ENCODE measurements at places on chromosomes 3 and 15. TPM values are rescaled to one million over a fixed set of nuclear protein-coding genes. Genes with fewer than 3 reads are reported as not detected.

SAMD7 gene
- total RNA-seq: not detected

ZNF385D gene
- not detected for total RNA-seq

MYZAP gene
- total RNA-seq: 1.3 TPM

CFAP20DC gene
- 1.9 TPM for total RNA-seq

AQP9 gene
- total RNA-seq: 0.05 TPM

LMAN1L gene
- not detected for total RNA-seq

INSYN1 gene
- total RNA-seq: 3.2 TPM

CHRM5 gene
- total RNA-seq: 0.06 TPM

GMNC gene
- not detected for total RNA-seq

PAK2 gene
- total RNA-seq: 37.2 TPM

KCNH8 gene
- not detected for total RNA-seq

SNTN gene
- total RNA-seq: not detected

P4HTM gene
- total RNA-seq: 17.9 TPM

TM4SF1 gene
- 1,031 TPM for total RNA-seq

ARPP21 gene
- total RNA-seq: 0.11 TPM

DUOX1 gene
- total RNA-seq: not detected

GCNT3 gene
- total RNA-seq: 105 TPM

CYP19A1 gene
- total RNA-seq: 0.10 TPM

UPK1B gene
- 12.3 TPM for total RNA-seq

TNFSF10 gene
- not detected for total RNA-seq

SCG5 gene
- total RNA-seq: 1.9 TPM

LINGO1 gene
- total RNA-seq: 9.9 TPM

SPINK8 gene
- not detected for total RNA-seq

SEMA7A gene
- 1.6 TPM for total RNA-seq

PLCH1 gene
- total RNA-seq: 0.92 TPM

SLC15A2 gene
- total RNA-seq: 0.12 TPM

DNAJC13 gene
- total RNA-seq: 13.0 TPM

KBTBD13 gene
- not detected for total RNA-seq

GOLGA8J gene
- 0.09 TPM for total RNA-seq

TM6SF1 gene
- not detected for total RNA-seq

PSMD2 gene
- 266 TPM for total RNA-seq

ST8SIA2 gene
- 0.48 TPM for total RNA-seq

KBTBD12 gene
- total RNA-seq: not detected

SH2D7 gene
- not detected for total RNA-seq

PLSCR2 gene
- total RNA-seq: not detected

MNS1 gene
- 3.0 TPM for total RNA-seq

POLQ gene
- 5.8 TPM for total RNA-seq

VIPR1 gene
- 2.0 TPM for total RNA-seq

PROS1 gene
- 10.8 TPM for total RNA-seq

TTLL3 gene
- total RNA-seq: 5.5 TPM

DCLK3 gene
- total RNA-seq: not detected

IGSF10 gene
- 0.32 TPM for total RNA-seq

HAUS2 gene
- total RNA-seq: 19.6 TPM

CKMT1B gene
- 3.4 TPM for total RNA-seq

KY gene
- 0.09 TPM for total RNA-seq

ATP13A3 gene
- 28.6 TPM for total RNA-seq

APH1B gene
- total RNA-seq: 23.9 TPM

STIMATE gene
- total RNA-seq: 6.8 TPM

DAPK2 gene
- total RNA-seq: 3.7 TPM

SLC35G2 gene
- 21.9 TPM for total RNA-seq

TRAT1 gene
- not detected for total RNA-seq

SPTSSB gene
- total RNA-seq: not detected

C2CD4A gene
- 0.17 TPM for total RNA-seq

CRABP1 gene
- total RNA-seq: 1.9 TPM

SLC22A14 gene
- total RNA-seq: 0.05 TPM

ATP2B2 gene
- total RNA-seq: 0.09 TPM

GBE1 gene
- total RNA-seq: 23.5 TPM
